NCI-H1092 treated with DMSO at 0.1 percent for 48 hours (cell line): ENCODE measurements at places on chromosomes 3 and 15.

GRCh38 chr3:4885316-4885715, 93.9 kb upstream of the BHLHE40 start:
- no peak for DNase-seq

DNA sequence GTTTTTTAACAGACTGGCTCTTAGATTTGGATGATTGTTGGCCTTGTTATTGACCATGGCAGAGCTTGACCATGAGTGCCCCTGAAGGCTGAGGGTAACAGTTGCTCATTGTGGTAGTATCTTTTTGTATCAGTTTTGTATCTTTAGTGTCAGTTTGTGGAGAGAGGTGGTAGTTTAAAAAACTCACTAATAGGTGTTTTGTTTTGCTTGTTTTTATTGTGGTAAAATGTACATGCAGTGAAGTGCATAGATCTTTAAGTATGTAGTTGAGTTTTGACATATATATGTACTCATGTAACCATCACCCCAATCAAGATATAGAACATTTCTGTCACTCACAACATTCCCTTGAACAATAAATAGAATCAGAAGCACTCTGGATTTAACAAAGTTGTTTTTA, 9.8 kb downstream of the GMPS start:
- no peak for DNase-seq

DNA sequence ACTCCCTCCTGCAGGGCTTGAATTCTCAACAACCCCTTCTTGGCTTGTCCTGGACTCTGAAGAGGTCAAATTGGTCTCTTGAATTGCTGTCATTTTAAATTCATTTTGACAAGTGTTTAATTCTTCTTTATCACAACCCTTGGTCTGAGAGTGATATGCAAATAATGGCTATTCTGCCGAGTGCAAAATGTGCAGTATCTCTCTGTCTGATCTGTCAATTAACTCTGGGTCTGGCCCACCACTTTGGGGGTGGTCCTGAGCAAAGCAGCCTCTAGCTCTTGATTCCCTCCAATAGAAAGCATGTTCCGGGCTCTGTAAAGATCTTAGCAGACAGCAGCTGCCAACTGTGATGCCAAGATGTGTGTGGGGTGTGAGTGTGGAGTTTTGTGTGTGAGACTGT, 2.2 kb upstream of the IGDCC3 start:
- DNase-seq: no peak

- DNase-seq: no peak
Observed at GRCh38 chr3:31187380-31187779, 292.9 kb upstream of the GADL1 start.

DNA sequence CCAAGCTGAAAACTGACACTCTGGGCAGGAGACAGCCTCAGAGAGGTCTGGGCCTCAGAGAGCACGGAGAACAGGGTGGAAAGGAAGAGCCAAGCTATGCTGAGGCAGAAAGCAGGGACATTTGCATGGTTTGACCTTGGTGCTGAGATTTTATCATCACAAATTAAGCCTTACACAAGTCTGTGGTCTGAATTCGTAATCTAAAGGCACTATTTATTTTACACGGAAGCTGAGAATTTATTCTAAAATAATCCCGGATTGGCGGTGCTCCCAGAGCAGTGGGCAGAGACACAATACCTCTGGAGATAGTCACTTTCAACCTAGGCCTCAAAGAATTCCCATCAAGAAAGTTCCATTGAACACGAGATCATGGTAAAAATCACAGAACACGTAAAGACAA, 47.5 kb downstream of the CFAP92 start:
- DNase-seq: no peak

- no peak for DNase-seq
Observed at GRCh38 chr3:139198929-139199328, 144.9 kb upstream of the MRPS22 start.

DNA sequence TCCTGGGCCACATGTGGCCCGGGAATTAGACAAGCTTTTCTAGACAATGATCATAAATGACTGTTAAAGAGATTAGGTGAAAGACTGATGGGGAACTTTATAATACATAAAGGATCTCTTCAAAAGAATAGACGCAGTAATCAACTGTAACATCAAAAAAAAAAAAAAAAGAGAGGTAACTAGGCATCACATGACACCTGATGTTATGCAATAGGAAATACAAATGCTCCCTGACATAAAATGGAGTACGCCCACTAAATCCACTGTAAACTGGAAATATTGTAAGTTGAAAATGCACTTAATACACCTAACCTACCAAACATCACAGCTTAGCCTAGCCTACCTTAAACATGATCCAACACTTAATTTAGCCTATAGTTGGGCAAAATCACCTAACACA, 27.2 kb downstream of the GSK3B start:
- no peak for DNase-seq

GRCh38 chr3:132038198-132038825, 3.5 kb upstream of the CPNE4 start:
- DNase-seq: peak; percentile 4

- DNase-seq: no peak
Observed at GRCh38 chr3:9100513-9100894, 137.2 kb upstream of the RAD18 start.

GRCh38 chr15:38068626-38069391, 134.4 kb downstream of the TMCO5A start:
- DNase-seq: no peak

GRCh38 chr3:165210132-165210531, 13.9 kb upstream of the SLITRK3 start:
- DNase-seq: no peak

DNA sequence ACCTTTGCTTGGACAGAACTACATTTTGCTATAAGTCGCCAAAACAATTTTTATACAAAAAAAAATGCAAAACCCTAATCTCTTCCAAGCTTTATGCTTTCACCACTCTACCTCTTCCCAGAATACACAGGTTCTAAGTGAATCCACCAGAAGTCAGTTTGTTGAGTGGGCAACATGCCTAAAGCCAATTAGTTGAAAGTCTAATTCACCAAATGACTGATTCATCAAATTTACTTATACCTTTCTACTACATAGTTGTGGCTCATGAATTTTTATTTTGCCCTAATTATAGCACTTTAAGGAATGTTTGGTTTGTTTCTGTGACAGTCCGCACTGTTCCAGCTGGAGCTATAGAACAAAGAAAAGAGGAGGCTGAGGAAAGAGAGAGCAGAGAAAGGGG, 265.9 kb upstream of the TGFBR2 start:
- no peak for DNase-seq

DNA sequence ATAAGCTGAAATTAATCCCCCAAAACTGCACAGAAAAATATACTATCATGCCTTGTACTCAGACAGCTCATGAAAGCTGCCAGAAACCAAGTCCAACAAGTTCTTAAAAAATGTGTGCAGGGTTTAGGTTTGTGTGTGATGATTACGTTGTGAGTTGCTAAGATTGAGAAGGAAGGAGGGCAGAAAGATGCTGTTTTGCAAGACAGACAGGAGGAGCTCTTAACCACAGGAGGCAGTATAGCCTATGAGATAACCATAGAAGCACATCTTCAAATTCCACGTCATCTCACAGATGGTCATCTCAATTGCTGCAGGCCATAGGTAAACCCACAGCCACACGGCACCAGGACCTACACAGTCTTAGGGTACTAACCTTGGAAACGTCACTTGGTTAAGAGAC, 191.9 kb downstream of the STT3B start:
- DNase-seq: no peak

DNA sequence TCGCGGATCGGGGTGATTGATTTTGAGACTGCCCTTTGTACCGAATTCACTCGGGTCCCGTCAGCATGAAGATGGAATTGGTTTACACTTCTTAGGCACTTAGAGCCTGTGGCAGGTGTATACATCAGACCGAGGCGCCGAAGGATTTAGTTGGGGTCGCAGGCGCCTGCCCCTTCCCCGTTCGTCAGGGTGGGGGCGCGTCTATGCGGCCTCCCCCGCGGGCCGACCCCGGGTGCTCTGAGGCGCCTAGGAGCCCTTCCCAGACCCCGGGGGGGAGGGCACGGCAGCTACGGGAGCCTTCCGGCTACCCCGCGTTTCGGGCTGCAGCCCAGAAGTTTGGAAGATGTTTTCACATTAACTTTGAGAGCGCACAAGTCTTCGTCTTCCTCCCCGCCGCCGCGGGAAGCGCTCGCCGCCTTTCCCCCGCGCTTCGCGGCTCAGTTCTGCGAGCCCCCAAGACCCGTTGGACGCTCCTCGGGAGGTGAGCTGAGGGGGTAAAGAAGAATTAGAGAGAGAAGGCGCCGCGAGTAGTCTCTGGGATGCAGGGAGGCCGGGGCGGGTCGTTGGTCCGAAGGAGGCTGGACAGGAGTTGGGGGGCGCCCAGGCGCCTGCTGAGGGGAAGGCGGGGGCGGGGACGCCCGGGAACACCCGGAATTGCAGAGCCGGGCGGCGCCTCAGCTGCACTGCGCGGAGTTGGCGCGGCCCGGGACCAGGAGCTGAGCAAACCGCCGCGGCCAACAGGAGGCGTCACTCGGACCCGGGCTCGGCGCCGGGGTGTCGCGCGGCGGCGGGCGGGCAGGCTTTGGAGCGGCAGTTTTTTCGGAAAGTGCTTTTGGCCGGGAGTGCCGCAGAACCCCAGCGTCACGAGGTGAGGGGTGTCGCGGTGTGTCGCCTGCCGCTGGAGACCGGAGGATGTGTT, 780 bp downstream of the TIPARP start:
- peak; percentile 33 for DNase-seq

- DNase-seq: no peak
Observed at GRCh38 chr3:21942328-21942727, 191.3 kb upstream of the ZNF385D start.

- no peak for DNase-seq
Observed at GRCh38 chr3:149009732-149010131, 18.4 kb downstream of the GYG1 start.

DNA sequence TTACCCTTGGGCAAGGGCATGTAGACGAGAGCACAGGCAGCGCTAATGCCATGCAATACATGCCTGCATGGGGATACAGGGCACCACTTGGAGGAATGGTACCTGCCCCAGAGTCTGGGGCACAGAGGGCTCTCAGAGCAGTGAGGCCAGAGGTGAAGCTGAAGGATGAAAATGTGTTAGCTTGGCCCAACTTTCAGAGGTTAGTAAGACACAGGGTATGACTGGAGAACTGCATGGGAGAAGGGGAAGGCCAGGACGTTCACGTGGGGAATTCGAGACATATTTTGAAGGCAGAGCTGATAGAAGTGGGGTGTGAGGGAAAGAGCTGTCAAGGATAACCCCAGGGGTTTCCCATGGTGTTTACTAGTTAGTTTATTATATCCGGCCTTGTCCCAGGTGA, 19.6 kb downstream of the CSRNP1 start:
- no peak for DNase-seq

DNA sequence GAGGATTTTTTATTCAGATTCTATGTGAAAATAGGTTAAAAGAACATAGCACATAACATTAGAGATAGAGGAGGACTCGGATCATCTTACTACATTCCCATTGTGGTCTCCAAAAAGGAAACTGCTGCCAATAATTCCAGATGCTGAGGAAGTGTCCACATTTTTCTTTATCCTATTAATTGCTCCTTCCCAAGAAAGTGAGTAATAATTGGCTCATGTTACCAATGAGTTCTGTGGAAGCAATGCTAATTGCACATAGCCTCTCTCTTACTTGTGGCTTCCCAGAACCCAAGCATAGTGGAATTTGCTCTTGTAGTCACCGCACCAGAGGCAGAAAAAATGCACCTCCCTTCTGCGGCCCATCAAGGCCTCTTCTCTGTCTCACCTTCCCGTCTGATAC, 208.4 kb downstream of the PLOD2 start:
- no peak for DNase-seq

GRCh38 chr3:184359610-184360009, 1.8 kb downstream of the CLCN2 start:
- DNase-seq: no peak

GRCh38 chr3:87771337-87772192, 287.2 kb downstream of the CGGBP1 start:
- no peak for DNase-seq

GRCh38 chr3:112116748-112117186, 16.3 kb downstream of the GCSAM start:
- DNase-seq: peak; percentile 39

GRCh38 chr15:69164807-69165636, 4.6 kb downstream of the GLCE start:
- DNase-seq: no peak

GRCh38 chr15:40114218-40114617, 5.5 kb upstream of the BMF start:
- no peak for DNase-seq

DNA sequence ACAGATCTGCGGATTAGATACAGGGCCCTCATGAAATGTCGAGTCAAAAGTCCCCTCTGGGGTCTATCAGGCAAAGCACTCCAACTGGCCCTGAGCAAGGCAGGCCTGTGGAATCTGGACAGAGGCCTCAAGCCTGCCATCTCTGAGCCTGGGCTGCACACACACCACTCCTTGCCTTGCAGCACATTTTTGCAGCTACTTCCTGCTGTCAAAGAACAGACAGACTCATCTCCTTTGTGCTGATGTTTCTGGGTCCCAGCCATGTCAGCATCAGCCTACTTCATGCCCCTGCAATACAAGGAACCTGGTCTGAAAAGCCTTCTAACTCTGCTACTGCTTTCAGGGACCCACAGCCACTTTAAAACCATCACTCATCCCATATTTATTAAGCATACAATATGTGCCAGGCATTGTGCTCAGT, 60.6 kb upstream of the IL12A start:
- DNase-seq: no peak

DNA sequence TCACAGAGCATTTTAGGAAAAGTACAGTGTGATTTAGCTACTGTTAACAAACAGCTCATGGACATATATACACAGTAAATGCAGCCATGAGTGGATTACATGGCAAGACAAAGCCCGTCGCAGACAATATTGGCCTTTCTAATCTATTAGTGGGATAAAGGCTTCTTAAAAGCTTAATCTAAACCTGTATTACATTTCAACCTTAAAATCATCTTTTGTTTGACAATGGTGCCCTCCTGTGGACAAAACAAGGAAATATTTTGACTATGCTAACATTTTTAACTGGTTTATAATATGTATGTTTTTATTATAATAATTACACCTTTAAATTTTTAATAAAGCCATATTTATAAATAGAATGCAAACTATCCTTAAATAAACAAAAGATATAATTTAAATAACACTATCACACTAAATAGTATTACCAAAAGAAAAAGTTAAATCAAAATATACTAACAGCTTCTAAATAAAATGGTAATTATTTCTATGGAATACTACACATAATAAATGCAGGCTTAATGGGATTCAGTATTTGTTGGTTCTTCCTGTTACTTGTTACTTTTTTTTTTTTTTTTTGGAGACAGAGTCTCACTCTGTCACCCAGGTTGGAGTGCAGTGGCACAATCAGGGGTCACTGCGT, 38.6 kb downstream of the TAFA4 start:
- DNase-seq: peak; percentile 0

- no peak for DNase-seq
Observed at GRCh38 chr15:69852482-69852881, 245.2 kb downstream of the TLE3 start.
